Activated naive CD4-positive, alpha-beta T cell (primary cell): ENCODE measurements at places on chromosomes 1 and 21.
A peak's percentile ranks its signal among the peaks of the same experiment; 100 is the strongest.

- DNase-seq, result no peak
These were observed 3.0 kb downstream of the OLFM3 start for GRCh38 chr1:101993710-101994109.

- DNase-seq, result peak; percentile 85
These were observed 16.5 kb upstream of the AGTRAP start for GRCh38 chr1:11719313-11720032.

- peak; percentile 61 for DNase-seq
These were observed 326 bp downstream of the BRWD1 start for GRCh38 chr21:39313042-39313570.

DNA sequence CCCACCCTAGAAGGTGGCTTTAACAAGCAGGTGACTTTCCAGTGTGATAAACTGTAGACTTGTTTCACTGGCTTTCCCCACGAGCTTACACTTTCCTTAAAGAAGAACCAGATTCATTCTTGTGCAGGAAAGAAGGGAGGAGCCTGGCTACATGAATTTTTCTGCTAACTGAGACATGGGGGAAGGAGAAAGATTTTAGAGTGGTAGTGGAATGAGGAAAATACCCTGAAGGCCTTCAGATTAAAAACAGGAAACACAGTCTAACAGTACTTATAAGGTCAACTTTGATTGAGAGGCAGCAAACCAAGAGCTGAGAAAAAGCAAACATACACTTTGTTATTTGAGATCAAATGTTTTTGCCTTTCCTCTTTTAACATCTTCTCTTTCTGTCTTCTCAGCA, 640.9 kb upstream of the PLXNA2 start:
- no peak for DNase-seq

DNA sequence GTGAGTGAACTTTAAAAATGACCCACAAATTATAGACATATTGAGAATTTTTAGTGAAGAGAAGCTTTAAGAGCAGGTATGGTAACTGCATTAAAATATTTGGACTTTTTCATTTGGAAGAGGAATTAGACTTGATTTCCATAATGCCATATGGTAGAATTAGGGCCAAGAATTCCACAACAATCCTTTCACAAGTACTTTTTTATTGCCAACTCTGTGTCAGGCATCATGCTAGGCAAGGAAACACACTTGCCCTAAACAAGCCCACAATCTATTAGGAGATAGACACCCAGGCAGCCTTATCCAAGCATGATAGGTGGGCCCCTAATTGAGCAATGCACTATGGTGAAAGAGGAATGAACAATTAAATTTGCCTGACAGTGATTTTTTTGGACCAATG, 353.0 kb downstream of the TGFB2 start:
- DNase-seq, result no peak

- DNase-seq, result no peak
These were observed 40.7 kb downstream of the ARHGEF11 start for GRCh38 chr1:157004806-157005205.

DNA sequence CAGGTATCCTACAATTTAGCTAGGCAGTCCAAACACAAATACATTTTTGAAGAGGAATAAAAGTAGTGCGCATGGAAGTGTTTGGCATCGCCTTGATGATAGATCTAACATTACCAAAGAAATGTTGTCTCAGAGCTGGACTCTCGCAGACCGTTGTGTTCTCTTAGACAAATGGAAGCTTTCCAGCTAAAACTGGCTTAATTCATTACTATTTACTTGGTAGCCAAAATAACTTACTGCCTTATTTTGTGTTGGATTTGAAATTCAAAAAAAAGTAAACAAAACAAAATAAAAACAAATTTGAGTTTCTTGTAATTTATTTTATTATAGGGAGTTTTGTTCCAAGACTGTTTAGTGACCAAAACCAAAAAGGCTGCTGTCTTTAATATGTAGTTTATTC, 51.6 kb downstream of the PDE4B start:
- no peak for DNase-seq

GRCh38 chr21:25967901-25968438, 202.6 kb downstream of the APP start:
- DNase-seq, result no peak

- DNase-seq, result no peak
These were observed 9.8 kb downstream of the NPR1 start for GRCh38 chr1:153688276-153688675.

DNA sequence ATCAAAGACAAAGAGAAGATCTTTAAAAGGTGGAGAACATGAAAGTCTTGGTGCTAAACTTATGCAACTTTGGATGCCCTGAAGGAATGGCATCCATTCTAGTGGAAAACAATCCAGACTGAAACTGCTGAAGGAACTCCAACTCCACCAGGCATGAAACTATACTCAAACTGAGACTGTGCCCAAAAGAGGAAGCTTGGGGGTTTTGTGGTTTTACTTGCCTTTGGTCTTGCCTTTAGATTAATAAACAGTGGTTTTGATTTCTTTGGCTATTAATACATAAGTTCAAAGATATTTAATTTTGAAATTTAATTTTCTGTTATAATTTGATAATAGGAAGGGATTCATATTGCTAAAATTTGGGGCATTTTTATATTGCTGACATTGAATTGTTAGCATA, 17.4 kb upstream of the SLC30A10 start:
- DNase-seq, result no peak

DNA sequence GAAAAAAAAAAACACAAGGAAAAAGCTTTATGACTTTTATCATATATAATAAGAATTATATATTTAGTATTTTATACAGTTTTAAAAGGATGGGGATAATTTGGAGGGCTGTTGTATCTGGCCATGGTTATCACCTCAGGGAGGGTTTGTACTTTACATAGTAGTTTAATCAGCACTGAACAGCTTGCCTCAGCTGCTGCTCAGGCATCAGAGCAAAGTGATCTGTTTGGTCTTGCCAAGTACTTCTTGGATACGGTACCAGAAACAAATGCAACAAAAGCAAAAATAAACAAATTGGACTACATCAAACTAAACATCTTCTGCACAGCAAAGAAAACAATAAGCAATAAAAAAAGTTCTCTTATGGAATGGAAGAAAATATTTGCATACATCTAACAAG, 2.6 kb upstream of the SPTA1 start:
- DNase-seq, result no peak

DNA sequence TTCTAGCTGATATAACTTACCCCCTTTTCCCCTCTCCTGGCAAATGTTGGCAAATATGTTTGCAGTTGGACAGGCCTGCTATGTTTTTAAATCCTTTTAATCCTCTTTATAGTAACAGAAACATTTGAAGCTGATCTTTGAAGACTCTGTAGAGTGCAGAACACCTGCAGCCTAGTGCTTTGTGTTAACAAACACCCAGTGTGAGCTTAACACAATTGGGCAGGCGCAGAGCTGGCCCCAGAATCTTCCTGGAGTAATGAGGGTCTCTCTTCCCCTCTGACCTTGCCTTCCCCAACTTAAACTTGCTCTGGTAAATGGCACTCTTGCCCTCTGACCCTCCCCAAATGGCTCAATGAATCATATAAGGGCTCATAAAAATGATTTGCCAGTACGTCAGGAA, 247.9 kb upstream of the LYPLAL1 start:
- DNase-seq, result no peak

GRCh38 chr21:41071258-41072171, 96.4 kb upstream of the BACE2 start:
- DNase-seq, result no peak

GRCh38 chr1:165174491-165174890, 182.0 kb downstream of the LMX1A start:
- DNase-seq, result no peak

GRCh38 chr1:113701429-113701828, 57.9 kb downstream of the PHTF1 start:
- no peak for DNase-seq

DNA sequence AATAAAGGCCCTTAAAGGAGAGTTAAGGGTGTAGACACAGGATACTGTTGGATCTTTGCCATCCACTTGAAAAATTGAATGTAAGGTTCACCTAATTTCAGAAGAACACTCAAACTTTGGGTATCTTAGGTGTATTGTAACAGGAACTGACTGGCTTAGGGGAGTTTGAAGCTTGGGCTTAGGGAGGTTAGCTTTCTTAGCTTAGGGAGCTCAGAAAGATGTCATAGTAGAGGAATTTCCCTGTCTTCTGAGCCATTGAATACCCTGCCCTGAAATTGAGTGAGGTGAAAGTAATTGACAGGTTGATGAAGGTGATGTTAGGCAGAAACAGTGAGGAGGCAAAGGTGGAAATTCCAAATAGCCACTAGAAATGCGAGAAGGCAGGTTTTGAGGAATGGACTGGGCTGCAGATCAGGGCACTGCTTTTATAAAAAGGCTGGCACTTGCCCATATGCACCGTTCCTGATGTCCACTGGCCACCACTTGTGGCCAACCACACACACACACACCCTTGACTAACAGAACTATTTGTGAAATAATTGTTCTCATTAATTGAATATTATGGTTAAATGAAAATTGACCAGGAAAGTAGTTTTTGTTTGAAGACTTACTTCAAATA, 16.5 kb downstream of the BACH1 start:
- no peak for DNase-seq

DNA sequence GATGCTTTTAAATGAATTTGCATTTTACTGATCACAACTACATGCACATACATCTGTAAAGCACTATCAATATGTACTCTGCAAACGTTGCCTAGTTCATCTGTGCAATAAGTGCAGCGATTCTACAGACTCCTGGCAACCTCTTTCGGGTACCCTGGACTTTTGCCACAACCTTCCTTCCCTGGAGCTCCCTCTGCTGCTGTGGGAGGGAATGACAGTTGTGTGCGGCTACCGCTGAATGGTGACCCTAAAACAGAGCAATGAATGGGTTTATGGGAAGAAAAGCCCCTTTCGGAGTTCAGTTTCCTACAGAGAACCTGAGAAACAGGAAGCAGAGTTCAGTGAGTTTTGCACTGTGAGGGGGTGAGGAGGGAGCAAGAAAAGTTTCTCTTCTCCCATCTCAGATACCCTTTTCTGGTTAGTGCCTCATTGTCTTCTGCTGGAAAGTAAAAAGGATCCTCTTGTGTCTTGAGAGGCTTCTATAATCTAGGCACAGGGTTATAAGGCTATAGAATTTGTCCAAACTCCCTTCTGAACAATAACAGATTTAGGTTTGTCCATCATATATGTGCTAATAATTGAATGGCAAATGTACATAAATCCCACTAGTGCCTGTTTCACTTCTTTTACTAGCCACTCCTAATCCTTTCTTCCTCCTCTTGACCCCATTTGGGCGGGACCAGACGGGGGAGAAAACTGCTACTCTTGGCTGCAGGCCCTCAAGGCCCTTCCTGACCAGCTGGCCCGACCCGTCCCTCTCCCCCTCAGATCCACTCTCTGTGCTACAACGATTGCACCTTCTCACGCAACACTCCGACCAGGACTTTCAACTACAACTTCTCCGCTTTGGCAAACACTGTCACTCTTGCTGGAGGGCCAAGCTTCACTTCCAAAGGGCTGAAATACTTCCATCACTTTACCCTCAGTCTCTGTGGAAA, 19.8 kb upstream of the SARS1 start:
- DNase-seq, result peak; percentile 13

DNA sequence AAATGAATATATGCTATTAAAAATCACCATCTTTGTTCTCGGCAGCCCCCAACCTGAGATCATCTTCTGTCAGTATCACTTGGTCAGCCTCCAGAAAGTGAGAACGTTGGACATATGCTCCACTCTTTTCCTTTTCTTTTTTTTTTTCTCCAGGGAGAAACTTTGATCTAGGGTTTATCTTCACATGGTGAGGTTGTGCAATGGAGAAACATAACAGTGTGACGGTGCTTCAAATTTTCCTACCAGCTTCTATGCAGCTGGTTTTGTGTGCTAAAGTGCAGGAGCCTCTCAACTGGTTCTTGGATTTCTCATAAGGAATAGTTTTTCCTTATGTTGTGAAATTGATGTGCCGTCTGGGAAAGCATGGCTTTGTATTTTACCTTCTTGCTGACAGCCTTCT, 1202.9 kb downstream of the NCAM2 start:
- no peak for DNase-seq

DNA sequence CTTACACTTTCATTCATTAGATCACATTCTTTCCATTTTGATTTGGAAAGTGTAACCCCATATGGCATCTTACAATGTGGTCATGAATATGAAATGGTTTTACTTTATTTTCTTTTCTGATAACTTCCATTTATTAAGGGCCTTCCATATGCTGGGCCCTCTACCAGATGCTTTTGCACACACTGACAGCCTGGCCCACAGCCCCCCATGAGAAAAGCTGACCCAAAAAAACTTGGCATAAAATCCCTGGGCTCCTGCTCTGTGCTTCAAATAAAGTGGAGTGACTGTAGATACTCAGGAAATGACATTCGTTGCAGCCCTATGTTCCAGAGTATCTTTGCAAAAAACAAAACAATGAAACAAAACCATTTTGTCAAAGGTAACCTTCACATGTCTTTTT, 48.8 kb downstream of the PRDX6 start:
- DNase-seq, result no peak

- DNase-seq, result no peak
These were observed 32.8 kb downstream of the DLGAP3 start for GRCh38 chr1:34896612-34897011.

- no peak for DNase-seq
These were observed 42.0 kb upstream of the COL6A1 start for GRCh38 chr21:45939521-45940045.

GRCh38 chr1:147641695-147642592, 28.4 kb downstream of the ACP6 start:
- no peak for DNase-seq

DNA sequence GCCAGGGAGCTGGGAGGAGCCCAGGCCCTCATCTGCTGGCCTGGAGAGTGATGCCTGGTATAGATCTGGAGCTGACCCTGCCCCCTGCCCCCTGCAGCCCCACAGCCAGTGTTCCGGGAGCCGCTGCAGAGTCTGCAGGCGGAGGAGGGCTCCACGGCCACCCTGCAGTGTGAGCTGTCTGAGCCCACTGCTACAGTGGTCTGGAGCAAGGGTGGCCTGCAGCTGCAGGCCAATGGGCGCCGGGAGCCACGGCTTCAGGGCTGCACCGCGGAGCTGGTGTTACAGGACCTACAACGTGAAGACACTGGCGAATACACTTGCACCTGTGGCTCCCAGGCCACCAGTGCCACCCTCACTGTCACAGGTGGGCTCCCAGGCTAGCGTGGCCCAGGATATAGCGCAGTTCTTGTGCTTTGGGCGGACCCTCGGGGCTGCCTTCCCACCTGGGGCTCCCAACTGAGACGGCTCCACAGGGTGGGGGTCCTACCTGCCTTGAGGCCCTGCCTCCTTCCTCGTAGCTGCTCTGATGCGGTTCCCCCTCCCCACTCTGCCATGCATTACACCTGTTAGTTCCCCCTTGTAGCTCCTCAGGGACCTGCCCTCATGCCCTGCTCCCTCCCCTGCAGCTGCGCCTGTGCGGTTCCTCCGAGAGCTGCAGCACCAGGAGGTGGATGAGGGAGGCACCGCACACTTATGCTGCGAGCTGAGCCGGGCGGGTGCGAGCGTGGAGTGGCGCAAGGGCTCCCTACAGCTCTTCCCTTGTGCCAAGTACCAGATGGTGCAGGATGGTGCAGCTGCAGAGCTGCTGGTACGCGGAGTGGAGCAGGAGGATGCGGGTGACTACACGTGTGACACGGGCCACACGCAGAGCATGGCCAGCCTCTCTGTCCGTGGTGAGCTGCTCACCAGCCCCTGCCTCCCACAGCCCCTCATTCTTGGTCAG, 98.7 kb downstream of the OBSCN start:
- no peak for DNase-seq

- no peak for DNase-seq
These were observed 117.9 kb downstream of the AKT3 start for GRCh38 chr1:243731974-243732625.

- DNase-seq, result no peak
These were observed 34.7 kb upstream of the RGL1 start for GRCh38 chr1:183769956-183770815.

GRCh38 chr1:201719812-201720521, 109.0 kb upstream of the IPO9 start:
- no peak for DNase-seq

- no peak for DNase-seq
These were observed 58.6 kb downstream of the CACNA1E start for GRCh38 chr1:181541947-181542346.
